ENCODE measurements at places on chromosomes 4 and X. TPM values are rescaled to one million over a fixed set of nuclear protein-coding genes. Genes with fewer than 3 reads are reported as not detected.

AREG gene
- total RNA-seq: 2.7 TPM

TCEAL2 gene
- total RNA-seq: 1.1 TPM

SMR3B gene
- not detected for total RNA-seq

MAGEA12 gene
- not detected for total RNA-seq

ZCCHC18 gene
- 1.2 TPM for total RNA-seq

CENPVL1 gene
- not detected for total RNA-seq

PNMA6F gene
- not detected for total RNA-seq

SYTL4 gene
- total RNA-seq: 7.7 TPM

NOX1 gene
- total RNA-seq: not detected

BBS7 gene
- 9.0 TPM for total RNA-seq

TBC1D25 gene
- 8.0 TPM for total RNA-seq

MAGEB2 gene
- not detected for total RNA-seq

GPC3 gene
- total RNA-seq: 220 TPM

RNF128 gene
- 4.4 TPM for total RNA-seq

CENPVL2 gene
- not detected for total RNA-seq

SERPINA7 gene
- not detected for total RNA-seq

CXorf49 gene
- not detected for total RNA-seq

RP2 gene
- 15.0 TPM for total RNA-seq

GYG2 gene
- total RNA-seq: 1.6 TPM

DCLK2 gene
- 17.7 TPM for total RNA-seq

SH3D19 gene
- total RNA-seq: 37.4 TPM

ATP1B4 gene
- total RNA-seq: 367 TPM

PAGE4 gene
- not detected for total RNA-seq

BMPR1B gene
- 42.5 TPM for total RNA-seq

NDUFC1 gene
- total RNA-seq: 42.5 TPM

ARHGEF9 gene
- 39.1 TPM for total RNA-seq

DCAF8L2 gene
- total RNA-seq: not detected

RGN gene
- 5.8 TPM for total RNA-seq

SPP1 gene
- 28.9 TPM for total RNA-seq

NRK gene
- total RNA-seq: 256 TPM

PF4V1 gene
- not detected for total RNA-seq

COL25A1 gene
- 14.1 TPM for total RNA-seq

KIT gene
- total RNA-seq: 17.6 TPM

Measured in tongue (tissue), 3 donors.